CD4-positive, alpha-beta T cell treated with Interleukin-12 subunit alpha and Interleukin-12 subunit beta, for 1 hour (primary cell): ENCODE measurements at places on chromosomes 7 and 10.

- no peak for DNase-seq
Measured at GRCh38 chr7:125504848-125505247, 575.2 kb upstream of the POT1 start.

- DNase-seq = no peak
Measured at GRCh38 chr7:106260136-106260561, 24.6 kb downstream of the NAMPT start.

DNA sequence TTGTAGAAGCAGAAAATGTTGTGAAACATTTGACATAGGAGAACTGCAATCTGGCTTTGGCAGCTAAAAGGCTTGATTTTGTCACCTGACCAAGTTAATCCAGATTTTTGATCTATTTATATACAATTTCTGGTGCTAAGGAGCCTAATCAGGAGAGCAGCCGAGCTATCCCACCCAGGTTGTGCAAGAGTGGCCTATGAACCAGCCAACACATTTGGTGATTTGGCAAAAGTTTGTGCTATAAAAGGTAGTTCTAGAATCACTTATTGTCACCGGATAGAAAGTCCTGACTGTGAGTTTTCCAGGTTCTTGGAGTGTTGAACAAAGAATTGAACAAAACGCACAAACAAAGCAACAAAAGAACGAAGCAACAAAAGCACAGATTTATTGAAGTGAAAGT is 1.4 kb upstream of the SPAM1 start:
- no peak for DNase-seq

DNA sequence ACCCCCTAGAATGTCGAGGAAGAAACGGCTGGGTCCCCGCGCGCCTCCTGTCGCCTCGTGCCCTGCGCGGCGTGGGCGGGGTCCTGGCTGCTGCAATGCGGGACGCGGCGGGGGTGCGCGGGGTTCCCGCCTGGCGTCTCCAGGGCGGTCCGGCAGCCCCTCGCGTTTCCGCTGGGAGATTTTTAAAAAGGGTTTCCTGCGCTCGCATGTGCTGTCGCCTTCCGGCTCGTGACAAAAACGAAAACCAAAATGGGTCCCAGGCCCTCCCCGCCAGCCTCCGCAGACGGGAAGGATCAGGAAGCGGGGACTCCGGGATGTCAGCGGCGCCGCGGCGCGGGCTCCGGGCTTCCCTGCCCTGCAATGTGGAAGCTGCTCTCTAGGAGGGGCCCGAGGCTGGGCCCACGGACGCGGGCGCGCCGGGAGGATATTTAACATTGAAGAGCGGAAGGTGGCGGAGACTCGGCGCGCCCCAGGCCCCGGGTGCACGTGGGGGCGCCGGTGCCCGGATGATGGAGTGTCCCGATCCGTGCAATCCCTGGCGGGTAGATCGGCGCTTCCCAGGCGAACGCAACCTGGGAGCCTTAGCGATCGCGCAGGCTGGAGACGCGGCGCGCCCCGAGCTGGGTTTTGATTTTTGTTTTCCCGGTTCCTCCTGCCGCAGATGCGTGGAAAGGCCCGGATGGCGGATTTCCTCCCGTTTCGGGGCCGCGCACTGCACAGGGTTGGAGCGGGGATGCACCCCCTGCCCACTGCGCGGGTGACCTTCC is 1.0 kb downstream of the PFKP start:
- peak; percentile 54 for DNase-seq

GRCh38 chr7:73532224-73532623 is 10.1 kb upstream of the BAZ1B start:
- DNase-seq = no peak

DNA sequence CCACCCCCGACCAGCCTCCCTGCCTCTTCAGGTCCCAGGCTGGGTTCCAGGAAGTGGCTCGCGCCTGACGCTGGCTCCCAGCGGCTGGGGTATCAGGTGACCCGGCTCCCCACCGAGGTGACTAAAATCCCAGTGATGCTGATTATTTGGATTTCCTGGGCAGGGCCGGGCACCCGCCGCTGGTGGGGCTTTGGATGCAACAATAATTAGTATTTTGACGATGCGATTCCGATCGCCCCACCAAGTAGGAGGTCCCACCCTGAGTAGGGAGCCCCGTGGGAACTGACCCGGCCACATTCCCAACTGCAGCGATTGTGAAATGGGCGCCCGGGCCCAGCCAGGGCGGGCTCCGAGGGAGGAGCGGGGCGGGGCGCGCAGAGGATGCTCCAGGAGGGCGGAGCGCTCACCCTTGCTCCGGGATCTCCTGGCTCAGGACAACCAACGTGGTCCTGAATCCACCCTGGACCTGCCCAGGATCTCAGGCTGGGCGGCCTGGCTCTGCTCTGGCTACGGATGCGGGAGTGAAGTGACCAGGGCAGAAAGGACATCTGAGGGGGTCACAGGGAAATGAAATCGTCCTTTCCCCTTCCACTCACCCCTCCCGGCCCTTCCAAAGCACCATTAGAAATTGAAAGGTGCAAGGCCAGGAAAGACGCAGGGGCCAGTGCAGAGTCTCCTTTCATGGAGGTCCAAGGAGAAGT is 32.6 kb downstream of the DUSP5 start:
- DNase-seq = no peak

DNA sequence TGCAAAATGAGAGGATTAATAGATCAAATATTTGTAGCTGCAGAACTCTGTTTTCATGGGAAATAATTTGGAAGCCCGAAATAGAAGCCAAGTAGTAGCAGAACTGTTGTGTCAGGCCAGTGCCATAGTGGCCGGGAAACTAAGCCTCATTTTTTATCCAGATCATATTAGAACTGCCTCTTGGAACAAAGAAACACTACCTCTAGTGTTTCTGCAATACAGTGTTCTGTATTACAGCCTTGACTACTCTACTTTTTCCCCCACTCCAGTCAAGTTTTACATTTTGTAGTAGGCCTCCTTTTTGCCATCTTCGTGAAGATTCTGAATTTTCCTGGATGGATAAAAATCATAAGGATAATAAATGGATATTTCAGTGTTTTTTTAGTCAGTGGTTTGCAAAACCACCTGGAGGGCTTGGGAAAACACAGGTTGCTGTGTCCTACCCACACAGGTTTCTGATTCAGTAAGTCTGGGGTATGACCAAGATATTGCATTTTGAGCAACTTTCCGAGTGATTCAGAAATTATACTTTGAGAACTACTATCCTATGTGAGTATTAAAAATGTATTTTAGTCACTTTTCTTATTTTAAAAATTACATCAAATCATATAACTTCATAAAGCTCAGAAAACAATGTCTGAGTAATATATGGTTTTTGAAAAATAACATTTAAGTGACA is 326.2 kb upstream of the KAT6B start:
- no peak for DNase-seq

DNA sequence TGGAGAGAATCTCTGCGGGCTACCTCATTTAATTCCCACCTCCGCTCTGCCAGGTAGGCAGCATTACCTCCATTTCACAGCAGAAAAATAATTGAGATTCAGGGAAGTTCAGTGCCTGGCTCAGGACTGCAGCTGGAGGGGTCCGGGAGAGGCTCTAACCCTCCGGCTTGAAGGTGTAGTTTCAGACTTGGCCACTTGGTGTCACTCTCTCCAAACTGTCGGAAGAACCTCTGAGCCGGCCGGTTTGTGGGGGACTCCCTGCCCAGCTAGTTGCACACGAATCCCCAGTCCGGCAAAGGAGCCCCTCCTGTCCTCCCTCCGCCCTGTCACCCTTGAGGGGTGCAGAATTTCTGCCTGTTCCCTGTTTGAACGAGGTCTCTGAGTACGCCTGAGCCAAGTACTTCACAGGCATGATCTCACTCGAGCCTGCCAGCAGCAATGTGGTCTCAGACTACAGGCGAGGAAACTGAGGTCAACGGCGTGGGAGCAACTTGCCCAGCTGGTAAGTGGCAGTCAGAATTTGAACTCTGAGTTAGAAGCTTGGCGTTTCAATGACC is 144.7 kb upstream of the ZNF716 start:
- no peak for DNase-seq

DNA sequence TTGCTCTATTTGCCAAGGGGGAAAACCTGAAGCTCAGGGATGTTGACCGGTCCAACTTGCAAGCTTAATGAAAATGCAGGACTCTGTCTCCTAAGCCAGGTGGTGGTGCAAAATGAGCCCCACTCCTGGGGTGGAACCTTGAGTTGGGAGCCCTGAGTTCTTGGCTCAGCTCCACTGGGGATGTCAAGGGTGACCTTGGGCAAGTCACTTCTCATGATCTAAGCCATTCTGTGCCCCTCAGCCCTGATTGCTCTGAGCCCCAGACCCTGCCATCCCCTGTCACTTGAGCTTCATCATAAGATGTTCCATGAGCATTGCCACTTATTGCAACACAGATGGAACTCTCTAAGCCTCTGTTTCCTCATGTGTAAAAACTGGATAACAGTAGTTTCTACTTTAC is 33.9 kb downstream of the MYL10 start:
- no peak for DNase-seq

DNA sequence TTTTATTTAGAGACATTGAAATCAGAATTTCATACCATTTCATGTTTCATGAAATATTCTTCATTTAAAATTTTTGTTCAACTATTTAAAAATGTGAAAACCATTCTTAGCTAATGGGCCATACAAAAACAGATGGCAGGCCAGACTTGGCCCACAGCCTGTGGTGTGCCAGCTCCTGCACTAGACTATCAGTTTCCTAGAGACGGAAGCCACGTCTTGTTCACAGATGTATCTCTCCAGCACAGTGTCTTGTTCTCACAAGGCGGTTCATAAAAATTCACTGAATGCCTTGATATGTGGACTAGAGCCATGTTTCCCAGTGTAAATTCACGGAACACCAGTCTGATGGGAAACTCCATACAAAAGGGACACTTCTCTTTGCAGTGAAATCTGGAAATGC is 216.0 kb downstream of the KCNMA1 start:
- DNase-seq = no peak

- no peak for DNase-seq
Measured at GRCh38 chr10:131448171-131448570, 136.7 kb upstream of the TCERG1L start.

DNA sequence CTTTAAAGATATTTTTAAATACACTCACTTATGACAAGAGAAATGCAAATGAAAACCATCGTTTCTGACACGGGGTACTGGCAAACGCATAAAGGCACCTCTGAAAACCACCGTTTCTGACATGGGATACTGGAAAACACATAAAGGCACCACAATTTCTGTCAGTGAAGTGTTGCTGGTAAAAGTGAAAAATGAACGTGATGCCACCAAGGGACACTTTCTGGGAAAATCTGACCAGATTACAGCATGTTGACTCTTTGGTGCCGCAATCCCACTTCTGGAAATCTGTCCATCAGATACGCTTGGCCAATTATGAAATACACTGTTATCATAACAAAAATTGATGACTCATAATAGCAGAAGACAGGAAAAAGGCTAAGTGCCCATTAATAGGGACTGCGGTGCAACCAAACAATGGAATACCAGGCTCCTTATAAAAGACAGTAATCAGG is 131.7 kb downstream of the ZMYND11 start:
- DNase-seq = no peak

DNA sequence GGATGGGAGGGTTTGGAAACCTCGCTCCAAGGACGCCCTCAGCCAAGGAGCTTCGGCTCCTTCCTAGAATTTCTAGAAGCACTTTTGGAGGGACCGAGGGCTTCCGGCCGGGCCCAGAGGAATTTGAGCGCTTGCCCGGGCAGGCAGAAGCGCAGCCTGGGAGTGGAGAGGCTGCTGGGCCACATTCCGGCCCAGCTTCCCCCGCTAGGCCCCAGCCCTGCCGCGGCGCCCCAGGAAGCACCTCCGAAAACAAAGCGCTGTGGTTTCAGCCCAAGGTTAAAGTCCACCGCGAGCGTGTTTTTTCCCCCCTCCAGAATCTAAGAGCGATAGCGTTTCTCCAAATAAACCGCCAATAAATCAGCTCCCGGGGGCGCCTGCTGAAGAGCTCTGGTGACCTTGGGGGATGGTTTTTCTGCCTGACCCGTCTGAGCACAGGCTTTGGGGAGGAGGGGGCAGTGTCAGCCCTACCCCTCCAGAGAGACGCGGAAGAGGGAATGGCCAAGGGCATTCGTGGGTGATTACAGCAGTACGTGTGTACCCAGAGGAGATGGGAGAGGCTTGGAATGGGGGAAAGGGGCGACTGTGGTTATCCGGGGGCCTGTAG is 5.7 kb upstream of the TNRC18 start:
- no peak for DNase-seq
